GM12878 (cell line): ENCODE measurements at places on chromosomes 5 and 9.

DNA sequence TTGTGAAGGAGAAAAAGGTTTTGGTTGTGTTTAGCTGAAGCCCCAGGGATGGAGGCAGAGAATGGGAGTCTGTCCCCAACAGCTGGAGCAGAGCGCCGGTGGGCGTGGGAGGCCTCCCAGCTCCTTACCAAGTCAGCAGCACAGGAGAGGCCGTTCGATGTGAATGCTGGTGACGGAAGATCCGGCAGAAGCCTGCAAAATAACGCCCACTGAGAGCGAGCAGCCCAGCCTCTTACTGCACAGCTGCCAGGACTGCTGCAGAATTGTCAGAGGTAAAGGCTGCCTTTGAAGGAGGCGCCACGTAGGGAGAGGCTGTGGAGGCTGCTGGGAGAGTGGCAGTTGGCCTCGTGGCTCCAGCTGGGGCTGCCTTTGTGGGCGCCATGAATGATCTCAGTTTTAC is 26.2 kb downstream of the ANGPTL2 start:
- no peaks in the 10 kb centered on the region for H3K36me3 ChIP-seq
- no peak for DNase-seq

GRCh38 chr5:145975001-145975360 is 38.6 kb downstream of the SH3RF2 start:
- H3K4me3 ChIP-seq = no peak overlapping the region
- no peak for DNase-seq
- H3K4me1 ChIP-seq = no peaks in the 10 kb centered on the region
- H3K36me3 ChIP-seq = no peaks in the 10 kb centered on the region

DNA sequence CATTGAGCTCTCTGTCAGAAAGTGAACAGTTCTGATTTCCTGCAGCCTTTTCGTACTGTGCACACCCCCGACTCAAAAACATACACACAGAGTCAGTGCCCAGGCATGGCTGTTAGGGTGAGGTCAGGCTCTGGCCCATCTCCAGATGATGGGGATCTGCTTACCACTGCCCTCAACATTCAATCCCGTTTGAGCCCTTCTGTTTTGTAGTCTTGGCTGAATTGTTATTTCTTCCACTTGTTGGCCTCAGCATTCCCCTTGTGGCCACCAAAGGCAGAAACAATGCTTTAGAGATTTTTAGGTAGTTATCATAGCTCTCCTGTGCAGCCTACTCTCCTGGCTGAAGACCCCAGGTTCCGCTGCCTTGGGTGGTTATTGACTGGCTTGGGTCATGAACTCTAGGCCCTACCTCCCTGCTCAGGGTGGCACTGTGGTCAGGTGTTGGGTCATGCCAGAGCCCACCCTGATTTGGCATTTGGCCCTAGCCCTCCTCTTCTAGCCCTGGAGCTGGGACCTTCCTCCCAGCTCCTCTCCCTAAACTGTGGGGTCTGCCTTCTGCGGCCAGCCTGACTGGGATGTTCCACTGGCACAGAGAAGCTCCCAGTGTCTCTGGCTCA is 7.8 kb upstream of the MYOZ3 start:
- DNase-seq = no peak
- no peak overlapping the region for H3K27ac ChIP-seq
- no peak overlapping the region for H3K4me3 ChIP-seq
- no peaks in the 10 kb centered on the region; the same call in 1 of the 2 replicates for H3K27me3 ChIP-seq
- peaks cover 10% of the 10 kb centered on the region for H3K4me1 ChIP-seq
- no peaks in the 10 kb centered on the region for H3K36me3 ChIP-seq

- no peak for DNase-seq
- no peaks in the 10 kb centered on the region for H3K27me3 ChIP-seq
- no peak overlapping the region for H3K27ac ChIP-seq
- peaks cover 4% of the 10 kb centered on the region for H3K4me1 ChIP-seq
- H3K36me3 ChIP-seq = no peaks in the 10 kb centered on the region
Observed at GRCh38 chr9:6708732-6709131, 49.0 kb upstream of the KDM4C start.

- no peak overlapping the region for H3K4me3 ChIP-seq
- H3K27ac ChIP-seq = no peak overlapping the region
- no peak for DNase-seq
- H3K4me1 ChIP-seq = no peaks in the 10 kb centered on the region
Observed at GRCh38 chr5:73378070-73378469, 70.5 kb downstream of the FOXD1 start.

DNA sequence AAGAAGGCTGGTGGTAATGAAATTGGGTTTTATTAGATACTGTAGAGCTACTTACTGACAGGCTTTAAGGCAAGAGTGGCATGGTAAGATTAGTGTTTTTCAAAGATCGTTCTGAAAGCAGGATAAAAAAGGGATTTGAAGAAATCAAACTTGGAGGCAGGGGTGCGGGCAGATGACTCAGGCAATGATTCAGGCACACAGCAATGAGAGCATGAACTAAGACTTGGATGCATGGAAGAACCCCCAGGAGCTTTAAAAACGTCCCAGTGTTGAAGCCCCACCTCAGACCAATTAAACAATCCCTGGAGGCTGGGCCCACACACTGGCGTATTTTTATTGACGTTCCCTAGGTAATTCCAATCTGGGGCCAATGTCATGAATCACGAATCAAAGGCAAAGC is 102.5 kb downstream of the SREK1 start:
- H3K27me3 ChIP-seq = no peaks in the 10 kb centered on the region
- no peak for DNase-seq
- H3K36me3 ChIP-seq = no peaks in the 10 kb centered on the region
- no peak overlapping the region for H3K4me3 ChIP-seq

- 0 out of 2 replicates have a peak overlapping the region, but pooled peaks have one; percentile 29 for H3K27ac ChIP-seq
- peaks cover 8% of the 10 kb centered on the region; the same call in 1 of the 2 replicates for H3K4me1 ChIP-seq
- no peaks in the 10 kb centered on the region for H3K27me3 ChIP-seq
- peaks cover 2% of the 10 kb centered on the region for H3K36me3 ChIP-seq
- no peak overlapping the region for H3K4me3 ChIP-seq
Observed at GRCh38 chr9:97906236-97906831, 16.0 kb downstream of the TRMO start.

DNA sequence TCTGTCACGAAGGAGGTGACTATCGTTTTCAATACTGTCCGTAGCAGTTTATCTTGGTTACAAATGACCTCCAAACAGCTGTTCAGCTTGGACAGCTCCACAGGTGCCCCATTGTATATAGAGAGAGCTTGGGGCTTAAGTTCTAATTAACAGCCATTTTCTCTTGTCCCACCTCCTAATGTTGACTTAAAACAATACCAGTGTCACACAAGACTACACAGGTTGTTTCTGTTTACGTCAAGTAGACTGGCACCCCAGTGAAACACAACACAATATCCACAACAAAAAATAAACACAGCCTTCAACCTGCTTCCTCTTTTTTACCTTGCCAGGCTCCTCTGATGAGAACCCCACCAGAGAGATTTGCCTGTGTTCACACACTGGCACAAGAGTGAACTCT is 39.8 kb upstream of the TLE1 start:
- no peak overlapping the region for H3K4me3 ChIP-seq
- H3K36me3 ChIP-seq = no peaks in the 10 kb centered on the region
- no peaks in the 10 kb centered on the region for H3K4me1 ChIP-seq
- H3K27ac ChIP-seq = no peak overlapping the region
- DNase-seq = peak; percentile 41

- DNase-seq = no peak
- H3K4me3 ChIP-seq = peak overlapping the region; percentile 75
- 0 out of 2 replicates have a peak, but pooled peaks cover 2% of the 10 kb centered on the region for H3K4me1 ChIP-seq
- H3K27ac ChIP-seq = peak overlapping the region; percentile 16
Observed at GRCh38 chr5:69415584-69415958, 655 bp downstream of the MARVELD2 start.

DNA sequence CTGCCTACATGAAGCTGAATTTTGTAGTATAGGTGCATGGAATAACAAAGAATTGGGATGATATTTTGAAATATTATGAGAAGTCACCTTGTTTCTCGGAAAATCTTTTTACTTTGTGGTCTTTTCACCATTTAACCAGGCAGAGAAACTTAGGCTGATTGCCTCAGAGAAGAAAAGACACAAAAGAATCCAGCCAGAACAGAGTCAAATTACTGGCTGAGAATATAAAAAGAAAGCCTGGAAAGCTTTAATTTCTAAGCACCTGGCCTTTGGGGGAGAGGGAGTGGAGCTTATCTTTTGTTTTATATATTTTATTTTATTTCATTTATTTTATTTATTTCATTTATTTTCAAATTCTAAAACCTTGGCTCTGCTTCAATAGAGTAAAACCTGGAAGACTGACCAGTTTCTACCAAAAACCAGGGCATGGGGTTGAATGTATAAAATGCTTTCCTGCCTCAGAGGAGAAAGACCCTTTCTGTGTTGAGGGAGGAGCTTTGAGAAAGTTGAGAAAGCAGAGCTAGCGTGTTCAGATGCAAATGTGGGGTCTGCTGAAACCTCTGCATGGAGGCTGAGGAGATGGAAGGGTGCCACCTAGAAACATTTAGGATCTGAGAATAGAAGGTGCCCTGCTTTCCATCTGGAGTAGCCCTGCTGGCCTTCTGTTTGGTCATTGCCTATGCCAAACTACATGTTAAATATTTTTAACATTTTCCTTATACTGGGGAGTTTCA is 81.6 kb downstream of the NREP start:
- DNase-seq = no peak
- no peak overlapping the region for H3K27ac ChIP-seq
- H3K27me3 ChIP-seq = no peaks in the 10 kb centered on the region
- H3K36me3 ChIP-seq = no peaks in the 10 kb centered on the region
- no peak overlapping the region for H3K4me3 ChIP-seq

DNA sequence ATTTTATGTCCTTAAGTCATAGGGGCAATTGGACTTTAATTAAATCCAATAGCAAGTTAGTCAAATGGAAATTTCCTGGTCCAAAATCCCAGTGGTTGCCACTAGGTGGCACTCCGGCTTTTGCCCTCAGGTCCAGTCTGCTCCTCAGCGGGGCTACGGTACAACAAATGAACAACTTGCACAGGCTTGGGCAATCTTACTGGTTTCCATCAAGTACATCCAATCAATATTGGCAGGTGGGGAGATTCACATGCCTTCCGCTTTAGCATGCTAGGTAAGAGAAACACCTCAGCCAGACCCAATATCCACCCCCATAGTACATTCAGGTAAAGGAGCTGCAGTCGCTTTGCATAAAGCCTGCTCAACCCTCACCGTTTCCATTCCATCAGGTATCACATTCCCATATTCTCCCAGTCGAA is 6.3 kb upstream of the MXD3 start:
- no peak for DNase-seq
- peaks cover 11% of the 10 kb centered on the region for H3K4me1 ChIP-seq
- H3K36me3 ChIP-seq = no peaks in the 10 kb centered on the region; the same call in 1 of the 2 replicates
- no peak overlapping the region for H3K4me3 ChIP-seq

DNA sequence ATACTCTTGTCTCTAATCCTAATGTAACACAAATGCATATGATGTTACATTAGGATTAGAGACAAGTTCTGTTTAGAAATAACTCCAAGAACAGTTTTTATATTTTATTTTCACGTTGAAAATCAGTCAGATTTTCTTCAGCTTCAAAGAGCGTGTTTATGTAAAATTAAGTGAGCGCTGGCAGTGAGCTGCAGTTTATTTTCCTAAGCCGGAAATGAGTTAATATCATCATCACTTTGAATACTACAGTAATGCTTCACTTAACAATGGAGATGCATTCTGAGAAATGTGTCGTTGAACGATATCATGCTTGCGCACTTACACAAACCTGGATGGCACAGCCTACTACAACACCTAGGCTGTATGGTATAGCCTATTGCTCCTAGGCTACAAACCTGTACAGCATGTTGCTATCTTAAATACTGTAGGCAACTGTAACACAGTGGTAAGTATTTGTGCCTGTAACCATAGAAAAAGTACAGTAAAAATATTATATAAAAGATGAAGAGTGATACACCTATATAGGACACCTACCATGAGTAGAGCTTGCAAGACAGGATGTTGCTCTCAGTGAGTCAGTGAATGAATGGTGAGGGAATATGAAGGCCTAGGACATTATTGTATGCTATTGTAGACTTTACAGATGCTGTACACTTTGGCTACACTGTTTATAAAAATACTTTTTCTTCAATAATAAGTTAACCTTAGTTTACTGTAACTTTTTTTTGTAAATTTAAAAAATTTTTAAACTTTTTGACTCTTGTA is 65.9 kb upstream of the C5orf46 start:
- no peak overlapping the region for H3K27ac ChIP-seq
- no peak overlapping the region for H3K4me3 ChIP-seq
- no peak for DNase-seq
- no peaks in the 10 kb centered on the region for H3K4me1 ChIP-seq
- H3K27me3 ChIP-seq = no peaks in the 10 kb centered on the region
- no peaks in the 10 kb centered on the region for H3K36me3 ChIP-seq

- H3K36me3 ChIP-seq = no peaks in the 10 kb centered on the region
- DNase-seq = no peak
- no peak overlapping the region for H3K4me3 ChIP-seq
- H3K27me3 ChIP-seq = peaks cover 4% of the 10 kb centered on the region; the same call in 1 of the 2 replicates
Observed at GRCh38 chr9:38419181-38419580, 5.1 kb downstream of the IGFBPL1 start.

- H3K36me3 ChIP-seq = no peaks in the 10 kb centered on the region
- no peak for DNase-seq
- H3K27ac ChIP-seq = no peak overlapping the region
- peaks cover 2% of the 10 kb centered on the region for H3K27me3 ChIP-seq
- H3K4me1 ChIP-seq = no peaks in the 10 kb centered on the region
Observed at GRCh38 chr5:61595426-61595825, 263.4 kb downstream of the ZSWIM6 start.

- H3K4me1 ChIP-seq = no peaks in the 10 kb centered on the region
- no peak overlapping the region for H3K4me3 ChIP-seq
- H3K36me3 ChIP-seq = no peaks in the 10 kb centered on the region
Observed at GRCh38 chr9:121537283-121537682, 37.6 kb upstream of the GGTA1 start.

DNA sequence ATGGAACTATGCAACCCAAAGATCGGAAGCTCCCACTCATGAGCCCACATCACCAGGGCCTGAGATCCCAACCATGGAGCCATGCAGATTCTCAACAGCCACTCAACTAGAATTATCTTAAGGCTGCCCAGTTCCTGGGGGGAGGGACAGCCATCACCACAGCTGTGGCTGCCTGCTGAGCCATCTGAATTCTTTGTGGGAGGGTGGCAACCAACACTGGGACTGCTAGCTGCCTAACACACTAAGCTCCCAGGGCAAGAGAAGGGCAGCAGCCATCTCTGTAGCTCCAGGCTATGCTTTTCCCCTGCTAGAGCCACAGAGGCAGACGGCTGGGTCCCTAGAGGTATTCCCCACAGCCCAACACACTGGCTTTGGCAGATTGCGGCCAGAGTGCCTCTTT is 251.3 kb upstream of the GRAMD2B start:
- no peaks in the 10 kb centered on the region for H3K36me3 ChIP-seq
- no peaks in the 10 kb centered on the region for H3K27me3 ChIP-seq
- DNase-seq = no peak
- H3K4me3 ChIP-seq = no peak overlapping the region

DNA sequence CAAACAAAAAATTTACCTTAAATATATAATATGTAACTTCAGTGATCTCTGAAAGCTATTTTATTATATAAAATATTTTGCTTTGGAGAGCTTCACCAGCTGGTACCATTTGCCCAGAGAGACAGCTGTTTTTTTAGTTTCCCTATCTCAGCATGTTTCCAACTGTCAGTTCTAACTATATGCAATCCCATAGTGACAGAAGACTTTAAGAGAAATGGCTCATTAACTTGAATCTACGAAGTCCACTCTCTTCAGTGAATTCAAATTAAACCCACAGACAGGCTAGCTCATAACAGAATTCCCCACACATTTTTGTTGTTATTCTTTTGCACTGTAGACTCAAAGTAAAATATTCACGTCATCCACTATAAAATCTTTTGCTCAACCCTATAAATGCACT is 251.8 kb upstream of the POU5F2 start:
- H3K4me3 ChIP-seq = no peak overlapping the region
- no peaks in the 10 kb centered on the region for H3K27me3 ChIP-seq
- 0 out of 2 replicates have a peak, but pooled peaks cover 3% of the 10 kb centered on the region for H3K4me1 ChIP-seq
- H3K36me3 ChIP-seq = no peaks in the 10 kb centered on the region; the same call in 1 of the 2 replicates
- no peak for DNase-seq
